Kidney (tissue), 22 donors: ENCODE measurements at places on chromosomes 1 and 21. TPM values are rescaled to one million over a fixed set of nuclear protein-coding genes. Genes with fewer than 3 reads are reported as not detected.

DNA sequence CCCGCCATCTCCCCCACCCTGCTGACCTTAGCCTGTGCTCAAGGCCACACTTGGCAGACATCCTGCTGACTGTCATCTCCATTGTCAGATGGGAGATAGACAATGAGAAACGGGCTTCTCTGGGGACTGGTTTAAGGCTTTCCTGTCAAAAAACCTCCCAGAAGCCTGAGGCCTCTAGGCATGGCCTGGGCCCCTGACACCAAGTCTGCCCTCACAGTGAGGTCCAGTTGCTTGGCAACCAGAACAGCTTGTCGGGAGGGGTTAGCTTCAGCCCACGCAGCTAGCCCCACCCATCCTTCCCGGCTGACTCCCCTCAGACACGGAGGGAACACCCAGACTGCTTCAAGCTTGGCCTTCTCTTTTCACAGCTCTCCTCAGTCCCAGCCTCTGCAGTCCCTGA, 11.0 kb downstream of the PLEKHA6 start:
- peak; percentile 95 for DNase-seq

DNA sequence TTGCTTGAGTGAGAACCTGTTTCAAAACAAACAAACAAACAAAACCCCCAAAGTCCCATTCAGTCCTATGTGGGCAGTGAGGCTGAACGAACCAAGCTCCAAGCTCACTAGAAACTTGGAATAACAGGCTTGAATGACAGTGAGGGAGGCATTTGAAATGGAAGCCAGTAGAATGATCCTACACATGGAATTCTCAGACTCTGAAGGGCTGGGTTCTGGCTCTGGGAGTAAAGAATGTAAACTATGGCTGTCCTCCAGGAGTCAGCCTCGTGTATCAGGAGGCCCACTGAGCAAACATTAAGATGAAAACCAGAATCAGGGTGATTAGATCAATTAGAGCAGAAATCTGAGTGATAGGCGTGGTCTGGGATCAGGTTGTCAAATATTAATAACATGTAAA, 14.9 kb downstream of the PCP4L1 start:
- DNase-seq, result no peak

DNA sequence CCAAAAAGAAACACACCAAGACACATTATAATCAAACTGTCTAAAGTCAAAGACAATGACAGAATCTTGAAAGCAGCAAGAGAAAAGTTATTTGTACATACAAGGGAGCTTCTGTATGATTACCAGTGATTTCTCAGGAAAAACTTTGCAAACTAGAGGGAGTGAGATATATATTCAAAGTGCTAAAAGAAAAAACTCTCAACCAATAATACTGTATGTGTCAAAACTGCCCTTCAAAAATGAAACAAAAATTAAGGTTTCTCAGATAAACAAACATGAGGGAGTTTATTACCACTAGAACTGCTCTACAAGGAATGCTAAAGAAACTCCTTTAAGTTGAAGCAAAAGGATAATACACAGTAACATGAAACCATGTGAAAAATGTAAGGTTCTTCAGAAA, 79.4 kb downstream of the LBR start:
- no peak for DNase-seq

DNA sequence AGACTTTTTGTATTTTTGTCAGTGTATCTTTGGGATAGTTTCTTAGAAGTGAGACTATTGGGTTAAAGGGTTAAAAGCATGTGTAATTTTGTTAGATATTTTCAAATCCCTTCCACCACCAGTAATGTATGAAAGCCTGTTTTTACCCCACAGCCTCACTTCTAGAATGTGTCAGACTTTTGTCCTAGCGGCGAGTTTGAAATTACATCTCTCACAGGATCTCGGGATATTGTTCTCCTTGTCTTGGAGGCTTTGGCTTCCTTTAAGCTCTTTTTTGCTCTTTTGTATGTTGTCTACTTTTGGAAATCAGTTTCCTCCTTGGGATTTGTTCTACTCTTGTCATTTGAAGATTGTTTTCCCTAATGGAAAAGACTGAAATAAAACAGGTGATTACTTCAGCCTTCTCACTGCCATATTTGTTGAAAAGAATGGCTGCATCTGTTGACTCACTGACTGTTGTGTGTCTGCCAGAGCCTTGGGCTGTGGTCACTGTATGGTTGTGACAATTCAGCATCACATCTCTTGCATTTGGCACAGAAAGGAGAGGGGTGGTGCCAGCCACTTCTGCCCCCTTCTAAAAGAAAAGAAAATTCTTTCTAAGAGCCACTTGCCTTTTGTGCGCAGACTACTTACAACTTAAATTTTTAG, 22.6 kb downstream of the ST3GAL3 start:
- DNase-seq, result no peak

GRCh38 chr1:158186180-158186579, 5.5 kb downstream of the CD1D start:
- DNase-seq, result no peak

AIRE gene
- 0.25 TPM for total RNA-seq
